Stimulated activated CD8-positive, alpha-beta memory T cell treated with anti-CD3 and anti-CD28 coated beads, Interleukin-4, amount 100 ng/mL, for 4 hours (primary cell): ENCODE measurements at places on chromosomes 6 and 20.

- DNase-seq = no peak
These were observed 38.7 kb downstream of the IGF2R start for GRCh38 chr6:160007611-160008010.

GRCh38 chr6:35449287-35449881, 2.8 kb upstream of the FANCE start:
- no peak for DNase-seq

GRCh38 chr6:965343-965742, 272.4 kb upstream of the EXOC2 start:
- DNase-seq = no peak

GRCh38 chr6:31568537-31568961, 3.5 kb upstream of the LTA start:
- peak; percentile 55 for DNase-seq

- DNase-seq = no peak
These were observed 71.0 kb upstream of the SPACA1 start for GRCh38 chr6:87976616-87977015.
